Naive thymus-derived CD8-positive, alpha-beta T cell (primary cell): ENCODE measurements at places on chromosomes 12 and 14.

GRCh38 chr14:56125772-56126636 lies 7.8 kb downstream of the PELI2 start:
- DNase-seq, result no peak

GRCh38 chr12:108630481-108631207 lies 3.0 kb downstream of the SELPLG start:
- DNase-seq, result peak; percentile 13

GRCh38 chr12:109575683-109576082 lies 2.1 kb downstream of the MVK start:
- DNase-seq, result no peak

DNA sequence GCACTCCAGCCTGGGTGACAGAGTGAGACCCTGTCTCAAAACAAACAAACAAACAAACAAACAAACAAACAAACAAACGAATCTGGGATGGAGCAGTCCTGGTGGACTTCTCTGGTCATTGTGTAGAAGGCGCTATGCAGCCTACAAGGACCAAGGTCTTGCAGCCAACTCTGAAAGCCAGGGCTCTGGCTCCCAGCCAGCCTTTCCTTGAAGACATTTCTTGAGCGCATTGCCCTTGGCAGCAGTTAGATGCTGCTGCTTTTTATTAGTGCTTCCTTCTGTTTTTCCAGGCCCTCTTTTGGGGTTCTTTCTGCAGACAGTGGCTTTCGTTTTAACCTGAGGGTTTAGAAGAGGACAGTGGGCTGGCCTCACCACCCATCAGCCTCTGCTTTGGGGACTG lies 20.2 kb downstream of the CCDC177 start:
- no peak for DNase-seq

- DNase-seq, result no peak
Measured at GRCh38 chr12:51186465-51187085, 13.6 kb upstream of the TFCP2 start.

GRCh38 chr14:80304125-80304766 lies 92.9 kb upstream of the DIO2 start:
- no peak for DNase-seq

DNA sequence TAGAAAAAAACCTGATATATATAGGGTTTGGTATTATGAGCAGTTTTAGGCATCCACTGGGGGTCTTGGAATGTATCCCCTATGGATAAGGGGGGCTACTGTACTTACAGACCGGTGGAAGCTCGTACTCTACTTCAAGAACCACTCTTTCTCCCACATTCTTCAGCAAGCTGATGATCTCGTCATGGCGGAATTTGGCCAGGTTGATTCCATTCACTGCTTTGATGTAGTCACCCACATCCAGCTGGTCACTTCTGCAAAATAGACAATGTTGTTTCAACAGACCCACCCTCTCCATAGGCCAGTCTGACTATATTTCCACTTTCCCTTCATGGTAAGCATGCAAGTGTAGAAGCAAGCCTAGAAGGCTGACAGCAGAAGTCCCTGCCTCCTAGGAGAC lies 139.9 kb downstream of the GRIP1 start:
- no peak for DNase-seq

GRCh38 chr12:120121766-120122293 lies 5.3 kb upstream of the RAB35 start:
- DNase-seq, result no peak

GRCh38 chr14:93025055-93025454 lies 90.7 kb downstream of the ITPK1 start:
- peak; percentile 30 for DNase-seq

GRCh38 chr14:105069871-105070759 lies 4.9 kb upstream of the GPR132 start:
- DNase-seq, result no peak

- DNase-seq, result no peak
Measured at GRCh38 chr14:23322568-23323517, 1.6 kb downstream of the PABPN1 start.

- no peak for DNase-seq
Measured at GRCh38 chr12:8644345-8645248, 18.0 kb downstream of the MFAP5 start.

- no peak for DNase-seq
Measured at GRCh38 chr12:92605621-92606170, 97.1 kb upstream of the PLEKHG7 start.

DNA sequence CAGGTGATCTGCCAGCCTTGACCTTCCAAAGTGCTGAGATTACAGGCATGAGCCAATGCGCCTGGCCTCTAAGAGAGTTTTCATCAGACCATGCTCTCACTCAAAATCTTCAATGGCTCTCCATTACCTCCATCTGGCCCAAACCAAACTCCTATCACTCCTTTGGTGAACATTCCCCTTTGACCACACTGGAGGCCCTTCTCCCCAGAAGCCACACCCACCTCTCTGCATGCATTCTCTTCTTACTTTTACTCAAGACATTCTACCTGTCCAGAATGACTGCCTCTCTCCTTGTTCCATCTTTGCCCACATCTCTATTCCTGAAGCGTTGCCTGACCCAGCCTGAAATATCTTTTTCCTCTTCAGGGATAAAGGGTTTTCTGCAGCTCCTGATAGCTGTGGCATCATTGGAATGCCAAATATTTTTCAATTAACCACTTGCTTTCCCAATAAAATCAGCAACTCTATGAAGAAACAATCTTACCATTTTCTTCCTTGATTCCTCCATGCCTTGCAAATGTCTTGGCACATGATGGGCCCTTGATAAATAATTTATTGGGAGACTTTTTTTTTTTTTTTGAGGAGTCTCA lies 15.5 kb downstream of the PLEK2 start:
- DNase-seq, result no peak

GRCh38 chr14:59069163-59069854 lies 119.2 kb upstream of the DAAM1 start:
- DNase-seq, result no peak

- DNase-seq, result peak; percentile 70
Measured at GRCh38 chr12:44875954-44876543, at the start of gene NELL2. TSS of gene NELL2 (minus strand) at chr12:44876315. CDS start at chr12:44875869, 446 bp downstream.

- DNase-seq, result no peak
Measured at GRCh38 chr12:168763-169525, 45.0 kb downstream of the SLC6A12 start.

DNA sequence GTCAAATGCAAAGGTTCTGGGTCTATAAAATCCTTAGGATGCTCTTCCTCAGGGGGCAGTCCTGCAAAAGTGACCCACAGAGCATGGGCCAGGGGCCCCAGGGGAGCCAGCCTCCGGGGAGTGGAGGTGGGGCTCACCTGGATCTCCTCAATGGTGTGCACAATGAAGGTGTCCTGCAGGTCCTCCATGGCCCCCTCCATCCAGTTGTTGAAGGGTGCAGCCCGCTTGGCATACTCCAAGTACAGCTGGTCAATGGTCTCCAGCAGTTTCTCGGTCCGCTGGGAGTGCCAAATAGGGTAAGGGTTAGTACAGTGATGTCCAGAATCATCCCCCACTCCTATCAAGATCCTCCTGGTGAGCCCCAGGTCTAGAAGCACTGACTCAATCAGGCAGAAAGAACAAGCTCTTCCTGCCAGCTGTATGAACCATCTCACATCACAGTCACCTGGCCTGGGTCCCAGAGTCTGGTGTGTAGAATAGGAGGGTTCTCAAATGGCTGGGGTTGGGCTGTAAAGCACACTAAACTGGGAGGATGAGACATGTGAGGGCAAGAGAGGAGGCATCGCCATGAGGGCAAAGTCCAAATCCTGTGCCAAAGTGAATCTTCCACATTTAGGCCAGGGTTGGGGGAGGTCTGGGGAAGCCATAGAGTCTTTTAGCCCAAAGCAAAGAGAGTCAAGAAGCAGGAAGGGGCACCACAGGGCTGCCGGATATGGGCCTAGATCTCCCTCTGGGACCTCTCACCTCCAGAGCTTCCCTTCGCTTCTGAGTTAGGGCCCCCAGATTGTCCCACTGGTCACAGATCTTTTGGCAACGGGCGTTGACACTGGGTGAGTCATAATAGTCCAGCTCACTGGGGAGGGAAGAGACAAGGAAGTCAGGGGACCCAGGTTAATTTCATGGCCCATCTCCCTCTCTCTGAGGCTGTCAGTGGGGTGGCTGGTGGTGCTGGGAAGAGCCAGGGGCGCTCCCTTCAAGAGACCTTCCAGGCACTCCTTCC lies 91.5 kb upstream of the ZFP36L1 start:
- no peak for DNase-seq

DNA sequence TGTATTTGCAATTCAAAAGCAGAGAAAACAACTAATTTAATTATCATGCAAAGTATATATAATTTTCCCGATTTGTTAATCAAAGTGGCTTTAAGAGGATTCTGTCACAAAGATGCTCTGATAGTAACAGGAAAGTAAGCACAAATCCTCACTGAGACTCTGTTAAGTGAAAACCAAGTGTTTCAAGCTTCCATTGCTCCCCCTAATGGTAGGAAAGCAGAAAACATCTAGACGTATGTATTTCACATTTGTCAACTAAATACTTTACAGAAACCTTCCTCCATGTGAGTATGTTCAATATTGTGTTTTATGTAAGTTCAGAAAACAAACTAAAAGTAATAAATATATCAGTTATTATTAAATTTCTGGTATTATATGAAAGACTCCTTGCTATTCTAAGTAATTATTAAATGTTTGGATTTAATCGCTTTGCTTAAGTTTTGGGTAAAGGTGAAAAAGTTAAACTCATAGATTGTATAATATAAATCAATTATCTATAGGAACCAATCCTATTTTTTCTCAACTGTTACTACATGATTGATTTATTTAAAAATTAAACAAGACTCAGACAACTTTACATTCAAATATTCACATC lies 1.5 kb upstream of the NTS start:
- DNase-seq, result no peak

DNA sequence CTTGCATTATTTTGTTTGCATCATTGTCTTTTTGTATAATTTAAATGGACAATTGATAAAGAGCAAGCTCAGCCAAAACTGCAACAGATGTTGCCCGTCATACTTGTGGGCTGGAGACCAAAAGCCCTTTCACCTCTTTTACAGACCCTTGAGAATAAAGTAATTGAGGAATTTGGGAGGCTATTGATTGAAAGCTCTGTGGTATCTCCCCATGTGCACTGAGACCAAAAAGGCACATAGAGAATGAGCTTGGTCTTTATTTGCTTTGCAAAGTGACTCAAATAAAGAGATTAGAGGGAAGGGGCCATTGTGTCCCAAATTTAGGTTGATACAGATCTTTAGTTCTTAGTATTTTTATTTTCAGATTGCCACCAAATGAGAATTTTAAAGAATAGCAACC lies 617.6 kb downstream of the TRHDE start:
- DNase-seq, result no peak

GRCh38 chr14:56210571-56210970 lies 92.4 kb downstream of the PELI2 start:
- no peak for DNase-seq

GRCh38 chr14:86013641-86014040 lies 483.7 kb downstream of the FLRT2 start:
- DNase-seq, result no peak

DNA sequence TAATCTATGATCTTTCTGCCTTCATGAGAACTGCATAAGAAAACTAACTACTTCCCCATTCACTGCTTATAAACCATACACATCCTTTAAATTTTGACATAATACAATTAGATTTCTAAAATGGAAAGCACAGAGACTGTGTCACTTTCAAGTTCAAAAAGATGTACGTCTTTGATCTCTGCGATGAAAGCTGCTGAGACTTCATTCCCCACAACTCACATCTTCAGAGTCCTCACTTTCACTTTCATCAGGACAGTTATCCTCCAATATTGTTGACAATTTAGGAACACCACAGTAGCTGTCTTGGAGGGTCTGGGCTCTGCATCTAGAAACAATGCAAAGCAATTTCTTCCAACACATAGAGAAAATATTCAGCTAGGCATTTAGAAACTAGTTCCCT lies 47.9 kb upstream of the KCNC2 start:
- DNase-seq, result no peak

GRCh38 chr12:103986829-103987228 lies 21.2 kb downstream of the TDG start:
- DNase-seq, result no peak

DNA sequence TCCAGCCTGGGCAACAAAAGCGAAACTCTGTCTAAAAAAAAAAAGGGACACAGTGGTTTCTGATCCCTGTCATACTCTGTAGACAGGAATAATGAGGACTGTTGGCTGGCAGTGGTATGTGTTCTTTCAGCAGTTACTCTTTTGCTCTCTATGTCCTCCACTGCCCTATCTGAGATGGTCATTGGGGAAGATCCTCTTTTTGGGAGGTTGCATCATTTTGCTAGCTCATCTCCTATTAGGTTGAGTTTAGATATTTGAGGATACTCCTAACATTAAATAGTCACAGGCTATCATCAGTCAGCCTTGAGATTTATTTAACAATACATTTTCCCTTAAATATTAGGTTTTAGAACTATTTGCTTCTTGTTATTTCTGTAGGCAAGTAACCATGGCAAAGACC lies 5.9 kb upstream of the CCDC91 start:
- no peak for DNase-seq

DNA sequence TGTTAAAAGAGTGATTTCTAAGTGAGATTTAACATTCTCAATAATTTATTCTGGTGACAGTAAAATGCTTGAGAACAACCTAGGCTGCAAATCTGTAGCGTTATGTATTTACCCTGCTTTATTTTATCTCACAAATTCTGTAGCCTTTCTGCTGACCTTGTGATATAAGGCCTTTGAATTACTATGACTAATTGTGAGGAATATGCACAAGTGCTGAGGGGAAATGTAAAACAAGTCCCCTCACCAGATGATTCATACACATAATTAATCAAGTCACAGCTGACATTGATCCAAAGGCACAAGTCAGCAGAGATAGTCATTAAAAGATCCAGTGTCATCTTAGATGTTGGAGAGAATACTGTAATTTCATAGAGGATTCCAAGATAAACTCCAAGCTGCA lies 992.7 kb upstream of the USP15 start:
- no peak for DNase-seq

GRCh38 chr12:3295646-3296408 lies 195.2 kb upstream of the PRMT8 start:
- DNase-seq, result no peak

GRCh38 chr12:67161322-67161918 lies 107.7 kb upstream of the CAND1 start:
- DNase-seq, result no peak

DNA sequence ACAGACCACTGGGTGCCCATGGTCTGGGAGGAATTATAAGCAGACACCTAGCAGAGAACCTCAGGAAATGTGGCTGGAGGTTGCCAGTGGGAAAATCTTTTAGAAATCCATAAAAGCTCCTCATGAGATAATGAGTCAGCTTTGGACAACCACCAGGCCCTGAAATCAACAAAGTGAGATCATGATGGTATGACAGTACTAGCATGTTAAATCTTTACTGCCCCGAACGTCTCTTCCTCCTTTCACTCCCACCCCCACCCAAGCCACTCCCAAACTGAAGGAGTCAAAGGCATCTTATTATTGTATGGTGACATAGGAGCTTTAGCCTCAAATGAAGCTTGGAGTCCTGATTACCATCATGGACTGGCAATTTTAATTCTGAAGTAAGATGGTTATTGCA lies 240.0 kb downstream of the DIO2 start:
- no peak for DNase-seq

- DNase-seq, result no peak
Measured at GRCh38 chr14:66117600-66117999, 368.6 kb upstream of the CCDC196 start.

GRCh38 chr12:4118601-4119156 lies 154.9 kb upstream of the CCND2 start:
- DNase-seq, result no peak
